ENCODE measurements at places on chromosomes 11 and 22. TPM values are rescaled to one million over a fixed set of nuclear protein-coding genes. Genes with fewer than 3 reads are reported as not detected.
A peak's percentile ranks its signal among the peaks of the same experiment; 100 is the strongest.

GRCh38 chr22:37387793-37388192, 39.5 kb downstream of the ELFN2 start:
- DNase-seq, result no peak

- DNase-seq, result no peak
Observed at GRCh38 chr11:92460213-92460612, 235.6 kb downstream of the FAT3 start.

DNA sequence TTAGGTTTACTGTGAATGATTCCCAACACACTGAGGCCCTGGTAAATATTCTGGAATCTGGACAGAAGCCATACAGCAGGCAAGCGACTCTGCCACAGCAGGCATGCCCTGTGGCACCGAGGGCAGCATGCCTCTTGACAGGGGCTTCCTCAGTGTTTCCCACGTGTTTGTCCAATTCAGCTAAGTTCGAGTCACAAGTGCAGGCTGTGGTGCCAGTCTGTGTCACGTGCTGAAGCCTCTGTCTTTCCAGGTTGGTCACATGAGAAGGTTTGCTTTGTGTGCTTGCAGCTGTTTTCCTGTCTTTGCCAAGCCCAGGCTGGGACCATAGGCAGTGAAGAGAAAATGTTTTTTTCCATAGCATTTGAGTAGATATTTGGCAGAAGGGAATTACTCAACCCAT, 2.4 kb upstream of the PPFIBP2 start:
- DNase-seq, result peak; percentile 92

TUBA8 gene
- total RNA-seq, result 18.3 TPM

TIMM8B gene
- total RNA-seq, result 29.4 TPM

TBX10 gene
- not detected for total RNA-seq

- DNase-seq, result no peak
Observed at GRCh38 chr11:112620621-112621394, 340.4 kb upstream of the NCAM1 start.

DNA sequence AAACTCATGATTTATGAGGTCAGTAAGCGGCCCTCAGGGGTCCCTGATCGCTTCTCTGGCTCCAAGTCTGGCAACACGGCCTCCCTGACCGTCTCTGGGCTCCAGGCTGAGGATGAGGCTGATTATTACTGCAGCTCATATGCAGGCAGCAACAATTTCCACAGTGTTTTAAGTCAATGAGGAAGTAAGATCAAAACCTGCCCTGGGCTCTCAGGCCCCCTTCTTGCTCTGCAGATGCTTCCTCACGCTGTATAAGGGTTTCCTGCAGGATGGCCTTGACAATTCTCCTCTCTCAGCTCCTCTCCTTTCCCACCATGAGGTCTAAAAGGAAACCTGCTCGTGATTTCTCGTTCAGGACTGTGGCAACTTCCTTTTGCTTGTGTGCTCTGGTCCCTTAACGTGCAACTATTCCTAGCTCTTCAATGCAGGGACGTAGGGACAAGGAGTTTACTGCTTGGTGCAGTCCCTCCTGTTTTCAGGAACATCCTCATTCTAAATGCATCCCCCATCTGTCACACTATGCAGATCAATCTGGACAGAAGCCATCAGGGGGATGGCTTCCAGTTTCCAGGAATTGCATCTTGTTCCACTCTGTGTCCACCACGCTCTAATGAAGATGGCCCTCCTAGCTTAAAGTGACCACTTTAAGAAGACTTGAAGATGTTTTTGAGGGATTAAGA, 64.3 kb upstream of the IGLL5 start:
- DNase-seq, result no peak

DNA sequence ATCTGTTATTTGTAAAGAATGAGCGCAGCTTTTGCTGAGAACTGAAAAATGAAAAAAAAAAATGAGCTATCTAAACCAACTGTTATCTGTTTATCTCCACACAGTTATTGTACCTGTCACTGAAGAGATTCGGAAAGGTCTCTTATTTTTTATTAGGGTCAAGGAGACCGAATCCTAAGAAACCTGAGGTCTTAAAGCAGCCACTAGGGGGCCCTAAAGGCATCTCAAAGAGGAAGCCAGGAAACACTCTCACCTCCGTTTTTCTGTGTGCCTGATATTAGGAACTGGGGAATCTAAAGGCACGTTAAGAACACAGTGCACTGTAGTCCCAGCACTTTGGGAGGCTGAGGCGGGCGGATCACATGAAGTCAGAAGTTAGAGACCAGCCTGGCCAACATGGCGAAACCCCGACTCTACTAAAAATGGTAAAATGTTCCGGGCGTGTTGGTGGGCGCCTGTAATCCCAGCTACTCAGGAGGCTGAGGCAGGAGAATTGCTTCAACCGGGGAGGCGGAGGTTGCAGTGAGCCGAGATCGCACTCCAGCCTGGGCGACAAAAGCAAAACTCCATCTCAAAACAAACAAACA, 3.5 kb upstream of the LARGE1 start:
- peak; percentile 62 for DNase-seq

DNA sequence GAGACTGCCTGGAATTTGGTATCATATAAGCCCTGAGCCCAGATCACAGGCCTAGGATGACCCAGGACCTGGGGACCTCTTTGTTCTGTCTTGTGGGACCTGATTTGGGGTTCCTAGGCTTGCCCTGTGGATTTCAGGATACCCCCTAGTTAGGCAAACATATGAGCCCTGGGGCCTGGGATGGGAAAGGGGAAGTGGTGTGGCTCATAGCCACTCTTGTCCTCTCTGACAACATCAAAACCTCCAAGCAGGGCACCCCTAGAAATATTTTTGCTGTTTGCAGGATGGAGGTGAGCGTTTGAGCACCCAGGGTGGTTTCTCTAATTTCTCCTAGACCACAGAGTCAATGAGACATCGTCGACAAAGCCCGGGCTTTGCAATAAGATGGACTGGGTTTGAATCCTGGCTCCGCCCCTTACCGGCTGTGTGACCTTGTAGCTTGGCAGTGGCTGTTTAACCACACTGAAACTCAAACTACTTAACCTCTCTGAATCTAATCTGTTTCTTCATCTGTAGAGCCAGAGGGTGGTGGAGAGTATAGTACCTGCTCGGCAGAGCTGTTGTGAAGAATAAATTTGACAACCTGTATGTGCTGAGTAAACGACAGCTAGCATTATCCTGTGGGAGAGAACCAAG, 5.3 kb upstream of the LRRC10B start:
- no peak for DNase-seq

GRCh38 chr11:74139151-74139918, 31.5 kb downstream of the C2CD3 start:
- DNase-seq, result no peak

- no peak for DNase-seq
Observed at GRCh38 chr11:44335052-44335760, 25.3 kb upstream of the ALX4 start.

DNA sequence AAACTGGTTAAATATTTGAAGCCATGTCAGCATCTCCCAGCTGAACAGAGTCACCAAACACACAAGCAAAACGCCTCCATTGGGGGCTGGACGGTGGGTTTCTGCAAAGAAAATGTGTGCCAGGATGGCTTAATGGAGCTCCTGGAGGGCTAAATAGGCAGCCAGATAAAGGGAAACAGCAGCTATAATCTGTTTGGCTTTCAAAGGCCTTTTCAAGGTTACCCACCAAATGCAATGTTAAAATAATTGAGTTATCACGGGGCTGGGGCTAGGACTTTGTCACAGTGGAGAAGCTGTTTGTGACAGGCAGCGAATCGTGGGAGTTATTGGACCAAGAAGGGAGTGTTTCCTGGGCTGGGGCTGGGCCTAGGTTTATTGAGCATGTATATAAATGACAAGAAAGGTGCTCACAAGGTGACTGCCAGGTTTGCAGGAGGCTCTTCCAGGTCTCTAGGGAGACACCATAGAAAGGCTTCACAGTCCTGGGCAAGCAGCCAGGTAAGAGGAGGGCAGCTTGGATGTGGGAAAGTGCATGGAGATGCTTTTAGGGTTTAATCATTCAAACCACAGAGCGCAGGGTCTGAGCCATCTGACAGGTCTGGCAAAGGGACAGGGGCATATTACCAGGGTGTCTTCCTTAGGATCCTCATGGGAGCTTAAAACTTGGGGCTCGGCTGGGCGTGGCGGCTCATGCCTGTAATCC, 28.3 kb downstream of the GRIK4 start:
- DNase-seq, result peak; percentile 49

All from thyroid gland (tissue), 4 donors.